Pancreas (tissue), 10 donors: ENCODE measurements at places on chromosomes 13 and 19. TPM values are rescaled to one million over a fixed set of nuclear protein-coding genes. Genes with fewer than 3 reads are reported as not detected.

- no peaks in the 10 kb centered on the region for H3K36me3 ChIP-seq
- no peak overlapping the region for H3K27ac ChIP-seq
- no peak overlapping the region for H3K4me3 ChIP-seq
- no peaks in the 10 kb centered on the region for H3K4me1 ChIP-seq
Observed at GRCh38 chr13:95982144-95982543, 71.1 kb downstream of the UGGT2 start.

GRCh38 chr19:926589-927350, 935 bp downstream of the ARID3A start:
- H3K27me3 ChIP-seq: no peaks in the 10 kb centered on the region
- H3K4me3 ChIP-seq: peak overlapping the region; percentile 49
- H3K4me1 ChIP-seq: peaks cover 5% of the 10 kb centered on the region
- peak overlapping the region; percentile 74 for H3K27ac ChIP-seq

DNA sequence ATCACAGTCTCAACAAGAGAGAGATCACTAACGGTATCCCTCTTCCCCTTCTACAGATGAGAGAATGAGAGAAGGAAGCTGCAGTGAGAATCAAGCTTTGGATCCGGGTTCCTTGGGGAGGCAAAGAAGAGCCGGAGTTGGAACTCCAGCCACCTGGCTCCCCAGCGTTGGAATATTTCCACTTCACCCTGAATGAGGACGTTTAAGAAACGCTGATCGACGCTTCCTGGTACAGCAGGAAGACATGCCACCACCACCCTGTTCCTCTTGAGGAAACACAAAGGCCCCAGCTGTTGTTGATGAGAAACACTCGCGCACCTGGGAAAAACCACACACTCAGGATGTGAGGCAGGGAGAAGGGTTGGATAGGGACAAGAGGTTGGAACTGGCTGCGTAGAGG, 11.3 kb upstream of the CACNG8 start:
- H3K36me3 ChIP-seq: no peaks in the 10 kb centered on the region
- no peak overlapping the region for H3K4me3 ChIP-seq
- H3K4me1 ChIP-seq: no peaks in the 10 kb centered on the region

- no peaks in the 10 kb centered on the region for H3K4me1 ChIP-seq
- no peaks in the 10 kb centered on the region for H3K27me3 ChIP-seq
- peak; percentile 76 for DNase-seq
- H3K4me3 ChIP-seq: no peak overlapping the region
Observed at GRCh38 chr19:5536337-5536894, 31.3 kb downstream of the TINCR start.

The SYDE1 gene
- 4.2 TPM for total RNA-seq

The ATXN8OS gene
- total RNA-seq: not detected

The PSPN gene
- 0.64 TPM for total RNA-seq
